Urothelium cell line (cell line): ENCODE measurements at places on chromosomes 2 and 18.

DNA sequence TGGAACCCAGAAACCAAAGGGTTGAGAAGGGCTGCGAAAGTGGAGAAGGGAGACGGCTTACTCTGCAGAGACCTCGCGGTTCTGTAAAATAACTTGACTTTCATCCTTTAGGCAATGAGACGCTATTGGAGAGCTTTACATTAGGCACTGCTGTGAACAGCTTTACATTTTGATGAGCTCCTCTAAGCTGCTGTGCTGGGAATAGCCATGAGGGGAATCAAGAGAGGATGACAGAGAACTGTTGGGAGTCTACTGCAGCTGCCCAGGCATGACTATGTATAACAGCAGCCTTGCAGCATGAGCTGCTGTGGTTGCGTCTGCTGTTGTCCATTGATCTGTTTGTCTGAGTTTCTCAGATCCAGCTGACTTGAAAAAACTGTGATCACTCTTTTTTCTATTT lies 310.8 kb upstream of the MAP2 start:
- no peak for DNase-seq

- DNase-seq, result no peak
These were observed 157.0 kb downstream of the ZNF516 start for GRCh38 chr18:76338088-76338487.

- DNase-seq, result peak; percentile 40
These were observed 71.7 kb downstream of the TPGS2 start for GRCh38 chr18:36757081-36757480.

- DNase-seq, result no peak
These were observed 167.2 kb upstream of the SERTAD2 start for GRCh38 chr2:64820901-64821300.

- no peak for DNase-seq
These were observed 127.5 kb upstream of the TTC39C start for GRCh38 chr18:23887035-23887434.

- no peak for DNase-seq
These were observed 485.7 kb downstream of the TXNL1 start for GRCh38 chr18:56152551-56153310.

DNA sequence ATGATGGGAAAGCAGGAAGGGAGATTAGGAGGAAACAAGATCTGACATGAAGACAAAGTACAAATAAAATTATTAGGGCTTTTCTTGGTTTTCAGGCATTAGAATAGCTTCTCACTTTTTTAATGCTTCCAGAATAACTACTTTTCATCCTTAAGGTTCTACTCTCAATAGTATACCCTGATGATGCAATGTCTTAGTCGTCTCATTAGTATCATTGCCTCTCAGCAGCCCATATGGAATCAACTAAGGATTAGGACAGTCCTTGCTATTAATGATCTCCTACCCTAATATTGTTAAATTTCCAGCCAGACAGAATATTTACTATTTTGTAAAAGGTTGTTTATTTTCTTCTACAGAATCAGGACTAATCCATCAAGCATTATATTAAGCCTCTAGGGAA lies 55.9 kb downstream of the RELCH start:
- no peak for DNase-seq

GRCh38 chr2:132557694-132558093 lies 112.3 kb downstream of the LYPD1 start:
- DNase-seq, result no peak

DNA sequence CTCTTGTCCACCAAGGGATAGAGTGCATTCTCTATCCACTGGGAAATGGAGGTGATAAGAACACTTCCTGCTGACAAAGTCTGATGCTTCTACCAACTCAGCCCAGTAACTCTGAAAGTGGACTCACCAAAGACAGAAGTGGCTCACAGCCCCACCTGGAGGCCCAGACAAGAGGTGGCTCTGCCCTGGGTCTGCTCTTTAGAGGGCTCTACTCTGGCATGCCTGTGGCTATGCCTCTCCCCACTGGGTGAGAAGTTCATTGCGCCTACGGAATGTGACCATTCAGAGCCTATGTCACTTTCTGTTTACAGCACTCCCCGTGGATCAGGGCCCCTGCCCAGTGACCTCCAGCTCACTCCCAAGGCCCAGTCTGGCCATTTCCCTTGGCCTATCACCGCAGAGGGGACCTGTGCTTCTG lies 13.5 kb upstream of the XDH start:
- DNase-seq, result no peak

GRCh38 chr18:63578357-63578958 lies 8.7 kb upstream of the SERPINB13 start:
- peak; percentile 23 for DNase-seq

DNA sequence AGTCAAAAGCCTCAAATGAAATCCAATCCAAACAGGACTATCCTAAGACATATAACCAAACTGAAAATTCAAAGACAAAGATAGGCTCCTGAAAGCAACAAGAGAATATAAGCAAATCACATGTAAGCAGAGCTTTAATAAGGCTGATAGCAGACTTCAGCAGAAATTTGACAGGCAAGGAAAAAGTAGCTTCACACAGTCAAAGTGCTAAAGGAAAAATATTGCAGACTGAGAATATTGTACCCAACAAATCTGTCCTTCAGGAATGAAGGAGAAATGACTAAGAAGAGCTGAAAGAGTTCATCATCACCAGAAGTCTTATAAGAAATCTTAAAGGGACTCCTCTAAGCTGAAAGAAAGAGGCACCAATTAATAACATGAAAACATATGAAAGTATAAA lies 150.0 kb downstream of the EVA1A start:
- no peak for DNase-seq

DNA sequence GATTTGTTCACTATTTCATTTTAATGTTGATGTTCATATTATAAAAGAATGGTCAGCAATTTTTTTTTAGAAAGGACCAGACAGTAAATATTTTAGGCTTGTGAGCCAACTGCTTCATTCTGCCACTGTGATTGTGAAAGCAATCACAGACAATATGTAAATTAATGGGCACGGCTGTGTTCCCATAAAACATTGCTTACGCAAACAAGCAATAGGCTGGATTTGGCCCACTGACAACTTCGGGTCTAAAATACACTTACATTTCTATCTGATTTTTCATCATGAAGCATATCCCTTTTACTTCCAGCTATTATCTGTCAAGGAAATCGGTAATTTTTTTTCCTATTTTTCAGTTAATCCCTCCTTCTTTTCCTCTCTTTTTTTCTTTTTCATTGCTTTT lies 182.2 kb upstream of the CDH2 start:
- no peak for DNase-seq

- no peak for DNase-seq
These were observed 399.7 kb downstream of the CPS1 start for GRCh38 chr2:210956101-210956500.

- peak; percentile 74 for DNase-seq
These were observed 170.0 kb downstream of the DNAH7 start for GRCh38 chr2:195898505-195899191.

DNA sequence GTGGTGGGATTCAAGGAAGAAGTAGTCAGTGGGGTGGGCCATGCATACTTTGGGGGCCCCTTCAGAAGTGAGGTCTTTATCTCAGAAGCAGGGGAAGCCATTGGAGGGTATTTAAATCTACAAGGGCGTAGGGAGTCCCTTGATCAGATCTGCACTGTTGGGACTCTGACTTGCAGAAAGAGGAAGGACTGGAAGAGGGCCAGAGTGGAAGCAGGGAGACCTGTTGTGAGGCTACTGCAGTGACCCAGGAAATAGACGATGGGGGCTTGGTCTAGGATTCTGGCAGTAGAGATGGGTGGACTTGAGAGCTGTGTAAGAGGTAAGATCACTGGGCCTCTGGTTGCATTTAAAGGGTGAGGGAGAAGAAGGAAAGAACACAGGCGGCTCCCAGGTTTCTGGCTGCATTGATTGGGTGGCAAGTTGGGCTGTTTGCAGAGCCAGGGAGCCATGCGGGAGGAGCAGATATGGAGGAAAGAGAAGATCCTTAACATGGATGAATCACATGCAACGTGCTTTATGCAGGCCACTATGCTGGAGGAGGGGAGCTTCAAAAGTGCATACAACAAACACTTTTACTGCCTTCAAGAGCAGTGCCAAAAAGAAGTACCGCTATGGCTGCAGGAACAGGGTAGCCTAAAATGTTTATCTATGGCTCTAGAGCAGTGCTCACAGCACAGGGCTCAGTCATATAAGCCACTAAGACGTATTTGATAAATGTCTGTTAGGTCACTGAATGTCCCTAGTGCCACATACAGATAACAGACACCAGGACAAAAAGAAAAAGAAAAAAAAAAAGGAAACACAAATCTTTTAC lies 2.3 kb downstream of the SFXN5 start:
- DNase-seq, result no peak

GRCh38 chr2:160909781-160910242 lies 250.4 kb upstream of the TANK start:
- no peak for DNase-seq

DNA sequence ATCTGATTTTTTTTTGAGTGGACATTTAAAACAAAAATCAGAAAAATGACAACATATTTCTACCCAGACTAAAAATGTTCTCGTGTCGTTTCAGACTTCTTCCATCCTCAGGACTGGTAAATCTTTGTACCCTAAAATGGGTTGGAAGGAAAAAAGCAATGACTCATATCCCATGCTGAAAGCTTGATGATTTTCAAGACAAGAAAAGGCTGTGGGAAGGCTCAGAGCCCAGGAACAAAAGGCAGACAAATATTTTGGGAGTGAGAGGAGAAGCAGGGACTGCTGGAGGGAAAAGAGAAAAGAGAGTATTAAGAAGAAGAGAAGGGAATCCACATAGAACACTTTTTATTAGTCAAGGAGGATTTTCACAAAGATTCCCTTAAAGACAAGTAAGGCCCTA lies 77.1 kb upstream of the CTAGE1 start:
- DNase-seq, result no peak

GRCh38 chr2:46723346-46723745 lies 192.3 kb downstream of the MCFD2 start:
- no peak for DNase-seq
